G401 (cell line): ENCODE measurements at places on chromosomes 11 and 22. TPM values are rescaled to one million over a fixed set of nuclear protein-coding genes. Genes with fewer than 3 reads are reported as not detected.

GRCh38 chr11:32003335-32003734, 87.5 kb upstream of the RCN1 start:
- no peak for DNase-seq

DNA sequence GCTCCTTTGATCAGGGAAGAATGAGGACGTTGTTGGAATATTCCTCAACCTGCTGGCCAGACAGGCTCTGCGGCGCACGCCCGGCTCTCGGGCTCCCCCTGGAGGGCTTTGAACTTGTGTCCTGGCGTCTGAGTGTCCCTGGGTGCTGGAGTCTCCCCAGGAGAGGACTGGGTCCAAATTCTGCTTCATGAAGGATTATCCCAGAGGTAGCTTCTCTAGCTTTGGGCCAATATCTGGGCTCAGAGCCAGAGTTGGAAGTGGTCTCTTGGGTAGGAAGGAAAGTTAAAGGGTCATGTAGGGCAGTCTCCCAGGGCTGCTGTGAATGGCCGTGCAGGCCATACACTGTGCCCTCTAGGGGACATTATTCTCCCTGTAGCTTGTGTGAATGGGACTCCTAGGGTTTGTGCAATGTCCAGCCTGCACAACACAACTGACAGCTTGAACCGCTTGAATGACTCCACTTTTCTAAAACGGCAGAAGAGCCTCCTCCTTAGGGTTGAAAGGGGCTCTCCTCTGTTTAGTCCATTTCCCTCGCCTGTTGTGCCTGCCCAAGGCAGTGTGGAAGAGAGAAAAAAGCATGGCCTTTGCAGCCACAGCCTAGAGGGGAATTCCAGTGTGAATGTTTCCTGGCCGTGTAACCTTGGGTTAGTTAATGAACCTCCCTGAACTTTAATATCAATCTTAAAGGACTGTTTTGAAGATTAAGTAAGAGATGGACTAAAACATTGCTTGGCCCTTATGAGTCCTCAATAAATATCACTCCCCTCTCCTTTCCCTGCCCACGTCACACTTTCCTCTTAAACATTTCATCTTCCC, 111.2 kb upstream of the THY1 start:
- peak; percentile 71 for DNase-seq

DNA sequence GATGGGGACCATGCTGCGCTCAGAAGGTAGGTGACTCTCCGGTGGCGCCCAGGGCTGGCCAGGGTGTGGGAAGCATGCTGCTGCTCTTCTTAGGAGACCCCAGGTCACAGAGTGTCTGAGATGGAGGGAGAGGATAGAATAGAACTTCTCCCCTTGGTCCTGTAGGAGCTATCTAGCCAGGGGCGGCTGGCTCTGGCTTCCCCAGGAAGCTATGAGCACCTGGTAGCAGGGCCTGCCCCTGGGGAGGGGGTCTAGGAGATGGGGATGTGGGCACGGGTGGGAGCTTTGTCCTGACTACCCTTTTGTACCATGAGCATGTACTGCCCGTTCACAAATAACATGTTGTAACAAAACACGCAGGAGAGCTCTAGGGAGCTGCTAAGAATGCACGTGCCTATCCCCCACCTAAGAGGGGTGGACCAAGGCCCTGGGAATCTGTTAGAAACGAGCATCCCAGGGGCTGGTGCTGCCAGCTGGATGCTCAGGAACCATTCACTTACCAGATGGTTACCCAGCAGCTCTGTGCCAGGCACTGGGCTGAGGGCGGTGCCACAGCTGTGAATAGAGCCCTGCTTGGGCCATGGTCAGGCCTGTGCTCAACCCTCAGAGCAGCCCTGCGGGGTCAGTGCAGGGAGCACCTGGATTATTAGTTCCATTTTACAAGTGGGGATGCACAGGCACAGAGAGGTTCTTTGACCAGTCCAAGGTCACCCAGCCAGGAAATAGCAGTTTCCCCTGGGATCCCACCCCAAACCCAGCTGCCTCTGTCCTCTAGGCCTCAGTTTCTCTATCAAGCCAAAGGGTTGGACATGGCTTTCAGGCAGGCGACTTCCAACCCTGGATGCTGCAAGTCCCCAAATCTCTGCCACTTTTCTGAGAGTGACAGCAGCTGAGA, 2.2 kb downstream of the SLC39A13 start:
- DNase-seq, result no peak

GRCh38 chr11:1078191-1078601, 3.5 kb downstream of the MUC2 start:
- DNase-seq, result no peak

DNA sequence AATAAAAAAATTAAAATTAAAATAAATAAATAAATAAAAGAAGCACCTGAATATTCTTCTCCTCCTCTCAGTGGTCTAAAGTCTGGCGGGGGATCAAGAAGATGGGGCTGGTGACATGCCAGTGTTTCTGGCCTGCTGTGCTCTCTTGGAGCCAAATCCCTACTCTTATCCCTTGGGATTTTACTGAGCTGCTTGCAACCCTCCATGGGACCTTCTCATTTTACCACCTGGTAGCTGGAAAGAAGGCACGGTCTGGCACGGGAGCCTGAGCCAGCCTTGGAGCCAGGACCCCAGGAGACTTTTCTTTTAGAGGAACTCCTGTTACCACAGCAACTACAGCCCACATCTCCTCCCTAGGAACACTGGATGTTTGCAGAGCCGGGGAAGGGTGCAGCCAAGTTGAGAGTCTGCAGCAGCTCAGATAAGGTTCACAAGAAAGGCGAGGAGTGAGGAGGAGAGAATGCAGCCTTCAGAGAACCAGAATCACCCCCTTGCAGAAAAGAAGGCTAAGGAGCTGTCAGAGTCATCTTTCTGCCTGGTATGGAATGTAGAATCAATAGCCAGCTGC, 21.4 kb downstream of the CD6 start:
- no peak for DNase-seq

GRCh38 chr11:111372538-111372937, 6.5 kb downstream of the POU2AF1 start:
- DNase-seq, result no peak

DNA sequence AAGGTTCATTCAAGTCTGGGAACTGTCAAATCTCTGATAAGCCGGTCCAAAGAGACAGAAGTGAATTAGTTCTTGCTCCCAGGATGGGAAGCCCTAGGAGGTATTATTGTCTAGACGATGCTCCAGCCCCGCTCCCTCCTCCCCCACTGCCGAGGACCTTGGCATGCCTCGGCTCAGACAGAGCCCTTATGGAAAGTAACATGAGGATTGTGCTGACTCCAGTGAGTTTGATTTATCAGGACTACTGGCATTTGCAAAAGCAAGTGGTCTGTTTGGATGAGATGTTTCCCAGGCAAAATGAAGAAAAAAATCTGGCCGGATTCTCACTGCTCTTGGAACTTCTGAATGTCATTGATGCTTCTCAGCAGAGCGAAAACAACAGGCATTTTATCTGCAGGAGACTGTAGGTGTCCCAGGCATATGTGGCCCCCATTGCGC, 341.0 kb downstream of the ETS1 start:
- DNase-seq, result no peak

DNA sequence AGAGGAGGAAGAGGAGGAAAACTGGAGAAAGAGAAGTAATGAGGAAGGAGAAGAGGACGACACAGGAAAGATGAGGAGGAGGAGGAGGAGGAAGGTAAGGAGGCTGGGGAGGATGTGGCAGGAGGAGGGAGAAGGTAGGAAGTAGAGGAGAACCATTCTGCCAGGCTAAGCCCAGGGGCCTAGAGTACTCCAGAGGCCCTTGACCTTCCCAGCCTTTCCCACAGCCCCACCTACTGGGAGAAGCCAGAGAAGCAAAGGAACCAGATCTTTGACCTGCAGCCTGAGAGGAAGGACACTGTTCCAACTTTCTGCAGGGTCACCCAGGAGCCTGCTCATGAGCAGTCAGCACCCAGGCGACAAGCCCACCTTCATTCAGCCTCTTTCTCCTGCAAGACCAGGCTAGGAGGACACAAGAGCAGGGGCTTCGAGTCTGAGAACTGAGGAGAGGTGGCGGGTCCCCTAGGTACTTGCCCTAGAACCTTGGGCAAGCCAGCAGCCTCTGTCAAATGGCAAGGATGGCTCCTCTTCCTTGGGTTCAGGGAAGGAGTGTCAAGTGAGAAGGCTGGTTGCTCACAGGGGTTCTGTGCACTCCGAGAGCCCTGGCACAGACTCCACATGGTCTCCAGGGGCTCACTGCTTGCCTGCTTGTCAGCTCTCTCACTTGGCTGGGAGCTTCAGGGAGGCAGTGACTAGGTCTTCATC, 27.9 kb upstream of the OAF start:
- DNase-seq, result peak; percentile 8

GRCh38 chr11:103994518-103994917, 41.9 kb upstream of the DDI1 start:
- DNase-seq, result no peak

- DNase-seq, result no peak
Measured at GRCh38 chr11:68306636-68307035, 5.8 kb upstream of the LRP5 start.

DNA sequence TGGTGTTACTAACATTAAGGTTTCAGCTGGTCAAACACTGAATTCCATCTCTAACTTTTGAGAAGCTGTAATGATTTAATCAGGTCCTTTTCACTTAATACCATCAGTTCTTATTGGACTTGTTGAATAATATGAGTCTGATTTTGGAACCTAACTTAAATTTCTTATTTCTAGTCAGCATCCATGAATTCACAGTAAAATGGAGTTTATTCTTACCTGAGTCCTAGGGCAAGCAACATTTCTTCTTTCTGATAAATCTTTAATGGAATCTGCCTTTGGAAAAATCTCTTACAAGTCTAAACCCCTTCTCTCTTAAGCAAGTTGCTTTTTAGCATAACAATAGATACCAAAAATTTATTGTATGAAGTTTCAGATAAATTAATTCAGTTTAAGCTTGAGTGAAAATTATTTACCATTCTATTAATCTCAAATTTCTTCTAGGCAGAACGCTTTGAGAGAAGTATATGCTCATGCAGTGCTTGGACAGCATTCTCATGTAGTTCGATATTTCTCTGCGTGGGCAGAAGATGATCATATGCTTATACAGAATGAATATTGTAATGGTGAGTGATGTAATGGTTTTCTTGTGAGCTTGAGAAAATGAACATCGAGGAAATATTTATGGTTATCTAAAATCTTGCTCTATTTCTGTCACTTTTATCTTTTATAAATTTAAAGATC, 3.4 kb downstream of the WEE1 start:
- DNase-seq, result no peak

- no peak for DNase-seq
Measured at GRCh38 chr22:43000441-43001175, 14.3 kb downstream of the PACSIN2 start.

DNA sequence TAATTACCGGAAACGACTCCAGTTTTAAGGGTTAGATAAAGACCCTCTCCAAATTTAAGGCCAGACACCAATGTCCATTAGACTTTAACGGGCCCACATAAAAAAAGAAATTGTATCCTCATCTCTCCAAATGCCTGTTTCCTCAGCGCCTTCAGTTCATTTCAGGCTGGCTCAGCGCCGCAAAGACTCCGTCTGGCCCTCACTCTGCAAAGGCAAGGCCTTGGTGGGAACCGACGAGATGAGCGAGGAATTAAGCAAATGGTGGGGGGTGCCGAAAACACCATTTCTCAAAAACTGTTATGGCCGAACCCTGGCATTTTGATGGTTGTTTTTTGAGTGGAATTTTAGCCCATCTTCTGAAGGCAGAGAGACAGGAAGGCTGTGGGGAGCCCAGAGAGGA, 15.7 kb downstream of the MN1 start:
- DNase-seq, result no peak

GRCh38 chr11:11978098-11978637, 30.3 kb downstream of the DKK3 start:
- no peak for DNase-seq

GRCh38 chr11:33448461-33449130, 191.4 kb downstream of the HIPK3 start:
- no peak for DNase-seq

DNA sequence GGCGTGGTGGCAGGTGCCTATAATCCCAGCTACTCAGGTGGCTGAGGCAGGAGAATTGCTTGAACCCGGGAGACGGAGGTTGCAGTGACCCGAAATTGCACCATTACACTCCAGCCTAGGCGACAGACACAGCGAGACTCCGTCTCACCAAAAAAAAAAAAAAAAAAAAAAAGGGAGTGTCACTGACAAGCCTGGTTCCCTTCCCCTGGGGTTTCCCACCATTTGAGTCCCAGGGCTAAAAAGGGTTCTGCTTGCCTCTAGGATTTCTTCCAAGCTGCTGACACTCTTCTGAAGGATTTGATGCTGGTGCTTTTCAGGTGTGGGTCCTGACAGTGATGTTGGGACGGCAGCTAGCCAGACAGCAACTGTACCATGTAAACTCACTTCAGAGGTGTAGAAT, 1.3 kb upstream of the CCDC88B start:
- DNase-seq, result no peak

GRCh38 chr11:131710511-131710910, 340.1 kb downstream of the NTM start:
- DNase-seq, result no peak

- no peak for DNase-seq
Measured at GRCh38 chr11:129610125-129610524, 205.5 kb upstream of the TMEM45B start.

- DNase-seq, result no peak
Measured at GRCh38 chr22:27489178-27489675, 312.3 kb downstream of the MN1 start.

- DNase-seq, result no peak
Measured at GRCh38 chr11:130761560-130762220, 154.6 kb downstream of the SNX19 start.

- DNase-seq, result no peak
Measured at GRCh38 chr22:32100711-32101110, 57.6 kb downstream of the SLC5A1 start.

GRCh38 chr11:41836431-41836830, 377.0 kb upstream of the LRRC4C start:
- no peak for DNase-seq

TMEM45B gene
- not detected in 2 replicates for total RNA-seq

MIOX gene
- total RNA-seq, result 1.9 TPM in 1 of 2 replicates, not detected in the other

DLG2 gene
- 3.8 and 6.6 TPM in 2 replicates for total RNA-seq
